ENCODE measurements at places on chromosomes 13 and 19.

GRCh38 chr13:113853518-113854237, 10.2 kb downstream of the GAS6 start:
- DNase-seq, result no peak

- DNase-seq, result peak; percentile 63
Measured at GRCh38 chr19:45999653-46000121, 4.4 kb downstream of the CCDC61 start.

DNA sequence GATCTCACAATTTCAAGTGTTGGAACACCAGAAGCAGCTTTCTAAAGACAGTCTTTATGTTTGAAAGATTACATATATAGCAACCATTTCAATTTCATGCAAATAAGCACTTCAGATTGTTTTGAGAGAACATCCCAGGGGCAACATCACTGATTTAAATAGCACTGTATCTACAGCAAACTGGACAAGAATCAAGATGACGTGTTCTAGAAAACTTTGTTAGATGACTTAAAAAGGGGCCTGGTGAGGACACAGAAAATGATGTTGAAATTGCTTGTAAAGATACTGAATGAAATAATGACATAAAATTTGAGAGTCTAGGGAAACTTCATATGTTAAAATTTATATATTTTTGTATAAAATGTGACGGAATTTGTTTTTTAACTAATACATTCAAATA, 277.1 kb downstream of the KLF12 start:
- no peak for DNase-seq

- peak; percentile 64 for DNase-seq
Measured at GRCh38 chr13:20544201-20544923, 18.7 kb upstream of the CRYL1 start.

GRCh38 chr19:5975388-5975728, 2.6 kb downstream of the RANBP3 start:
- no peak for DNase-seq

GRCh38 chr19:2542341-2543069, 66.6 kb downstream of the GADD45B start:
- peak; percentile 61 for DNase-seq

DNA sequence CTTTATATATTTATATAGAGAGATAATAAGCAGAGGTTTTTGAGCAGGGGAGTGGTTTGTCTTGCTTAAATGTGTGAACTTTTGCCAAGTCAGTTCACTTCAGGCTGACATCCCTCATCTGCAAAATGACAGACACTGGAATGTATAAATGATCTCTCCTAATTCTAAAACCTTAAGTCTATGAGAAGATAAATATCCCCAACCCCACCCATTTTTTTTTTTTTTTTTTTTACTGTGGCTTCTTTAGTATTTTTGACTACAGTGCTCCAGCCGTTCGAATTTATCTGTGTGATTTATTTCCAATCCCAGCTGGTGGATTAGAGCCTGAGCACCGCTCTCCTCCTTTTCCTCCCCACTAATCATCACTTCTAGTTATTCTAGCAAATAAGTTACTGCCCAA, 234.8 kb downstream of the DACH1 start:
- no peak for DNase-seq

DNA sequence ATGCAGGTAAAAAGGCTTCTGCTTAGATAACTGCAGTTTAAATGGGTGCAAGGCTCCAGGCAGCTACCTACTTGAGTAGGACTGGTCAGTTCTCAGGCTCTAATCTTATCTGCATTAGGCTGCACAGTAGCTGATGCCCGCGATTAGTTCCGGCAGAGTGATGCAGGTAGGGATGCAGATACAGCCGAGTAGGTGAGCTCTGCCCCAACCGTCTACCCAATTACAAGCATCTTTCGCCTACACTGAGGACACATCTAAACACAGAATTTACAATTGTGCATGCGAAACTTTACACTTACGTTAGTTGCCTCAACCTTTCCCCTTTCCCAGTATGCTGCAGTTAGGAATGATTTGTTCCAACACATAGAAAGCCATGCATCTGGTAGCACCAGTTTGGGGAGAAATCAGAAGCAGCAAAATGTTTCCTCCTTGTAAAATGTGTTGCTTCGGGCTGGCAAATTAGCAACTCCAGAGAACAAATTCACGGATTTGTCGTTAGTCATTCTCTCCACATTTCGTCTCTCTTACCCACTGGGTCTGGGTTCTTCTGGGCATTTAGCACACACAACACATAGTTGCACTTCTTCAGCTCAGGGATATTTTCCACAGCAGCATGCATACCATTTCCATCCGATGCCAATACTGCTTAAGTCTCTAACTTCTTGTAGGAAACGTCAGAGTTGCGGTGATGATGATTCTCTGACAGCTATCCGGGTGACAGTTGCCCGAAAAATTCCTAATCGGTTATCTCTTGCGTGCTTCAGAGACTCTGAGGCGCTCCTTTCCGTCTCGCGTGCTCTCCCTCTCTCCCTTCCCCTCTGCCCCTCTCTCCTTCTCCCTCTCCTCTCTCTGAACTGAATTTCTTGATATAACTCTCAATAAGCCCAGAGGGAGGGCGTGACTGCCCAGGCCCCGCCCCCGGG, at the start of gene PCDH9:
TSS of gene PCDH9 (minus strand) at position 856 of the 923 bp plus-strand sequence. CDS start 1,896 bp downstream, outside the sequence.
- DNase-seq, result no peak

GRCh38 chr13:66508153-66508909, 721.8 kb downstream of the PCDH9 start:
- DNase-seq, result no peak

DNA sequence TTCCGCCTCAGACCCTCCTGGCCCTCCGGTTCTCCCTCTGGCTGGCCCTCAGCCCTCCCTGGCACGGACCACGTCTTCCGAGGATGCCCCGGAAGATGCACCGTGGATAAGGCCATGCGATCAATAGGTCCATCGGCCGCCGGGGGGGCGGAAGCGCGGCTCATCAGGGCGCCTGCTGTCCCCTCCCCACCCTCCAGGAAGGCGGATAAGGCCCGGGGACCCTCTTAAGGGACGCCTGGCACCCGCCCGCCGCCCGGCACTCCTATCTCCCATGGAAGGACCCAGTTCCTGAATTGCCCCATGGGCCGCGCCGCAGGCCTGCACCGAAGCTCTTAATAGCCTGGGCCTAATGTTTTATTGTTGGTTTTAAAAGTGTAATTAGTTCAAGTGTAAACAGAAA, 46.2 kb upstream of the TCF3 start:
- no peak for DNase-seq

GRCh38 chr13:19864746-19865309, 1.4 kb upstream of the ZMYM5 start:
- DNase-seq, result peak; percentile 84

DNA sequence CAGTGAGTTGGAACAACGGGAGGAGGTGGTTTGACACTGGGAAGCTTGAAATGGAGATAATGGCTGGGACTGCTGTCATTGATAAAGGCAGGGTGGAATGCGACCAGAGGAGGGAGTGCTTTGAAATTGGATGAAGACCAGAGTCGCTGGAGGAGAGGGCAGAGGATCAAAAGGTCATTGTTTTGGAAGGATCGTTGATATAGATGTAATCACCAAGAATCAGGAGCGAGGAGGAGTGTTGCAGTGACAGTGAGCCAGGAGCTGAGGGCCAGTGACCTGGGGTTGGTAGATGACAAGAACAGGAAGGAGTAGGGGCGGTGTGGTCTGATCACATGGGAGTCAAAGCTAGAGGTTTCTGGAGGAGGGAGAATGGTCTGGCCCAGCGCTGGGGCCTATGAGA, 25.3 kb downstream of the TM9SF2 start:
- DNase-seq, result no peak

DNA sequence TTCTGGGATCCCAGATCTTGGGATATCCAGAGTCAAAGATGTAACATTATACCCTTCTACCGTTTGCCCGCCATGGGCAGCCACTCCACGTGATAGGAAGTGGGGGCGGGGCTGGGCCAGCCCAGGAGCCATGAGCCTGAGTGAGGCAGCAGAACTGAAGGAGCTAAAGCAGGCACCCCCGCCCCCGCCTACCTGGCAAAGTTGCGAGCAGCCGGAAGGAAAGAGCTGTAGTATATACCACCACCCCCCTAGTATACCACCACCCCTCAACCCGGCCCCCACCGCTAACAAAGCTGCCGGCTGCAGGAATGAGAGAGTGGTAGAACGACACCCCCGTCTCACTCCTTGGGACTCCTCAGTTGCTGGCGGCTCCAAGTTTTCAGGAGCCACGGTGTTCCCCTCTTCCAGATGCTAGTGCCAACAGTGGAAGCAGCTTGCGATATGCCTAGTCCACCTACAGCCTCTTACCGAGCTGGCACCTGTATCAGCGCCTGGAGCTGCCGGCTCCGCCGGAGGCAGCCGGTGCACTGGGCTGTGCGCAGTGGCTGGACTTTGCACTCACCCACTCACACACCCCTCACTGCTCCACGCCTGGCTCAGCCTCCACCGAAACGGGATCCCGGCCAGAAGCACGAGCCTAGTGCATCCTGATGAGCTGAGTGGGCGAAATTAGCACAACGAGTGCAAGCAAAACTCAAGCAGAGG, 230.7 kb upstream of the PRR20A start:
- no peak for DNase-seq

GRCh38 chr19:51097166-51097738, 11.0 kb downstream of the CTU1 start:
- DNase-seq, result peak; percentile 59

GRCh38 chr19:34818270-34818669, 45.3 kb upstream of the ZNF599 start:
- DNase-seq, result no peak

GRCh38 chr19:1267477-1268225, 1.5 kb upstream of the CIRBP start:
- peak; percentile 55 for DNase-seq

- DNase-seq, result no peak
Measured at GRCh38 chr19:10195199-10195519, 406 bp upstream of the DNMT1 start.

DNA sequence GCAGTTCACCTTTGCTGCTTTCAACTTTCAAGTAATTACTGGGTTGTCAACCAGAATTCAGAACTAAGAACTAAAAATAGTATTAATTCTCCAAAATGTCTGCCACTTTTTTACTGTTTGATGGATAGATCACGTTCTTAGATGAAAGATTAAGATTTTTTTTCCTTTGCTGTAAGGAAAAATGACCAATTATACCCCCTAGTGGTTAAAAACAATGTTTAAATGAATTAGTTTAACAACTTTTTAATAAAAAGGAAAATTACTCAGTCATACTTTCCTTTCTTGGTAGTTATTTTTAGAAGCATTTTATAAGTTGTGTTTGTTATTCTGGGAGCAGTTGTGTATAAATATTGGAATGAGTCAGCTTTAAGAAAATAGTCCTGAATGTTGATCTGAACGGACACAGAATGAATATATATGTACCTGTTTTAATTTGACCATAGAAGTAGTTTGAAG, 4.6 kb downstream of the TM9SF2 start:
- DNase-seq, result peak; percentile 34

DNA sequence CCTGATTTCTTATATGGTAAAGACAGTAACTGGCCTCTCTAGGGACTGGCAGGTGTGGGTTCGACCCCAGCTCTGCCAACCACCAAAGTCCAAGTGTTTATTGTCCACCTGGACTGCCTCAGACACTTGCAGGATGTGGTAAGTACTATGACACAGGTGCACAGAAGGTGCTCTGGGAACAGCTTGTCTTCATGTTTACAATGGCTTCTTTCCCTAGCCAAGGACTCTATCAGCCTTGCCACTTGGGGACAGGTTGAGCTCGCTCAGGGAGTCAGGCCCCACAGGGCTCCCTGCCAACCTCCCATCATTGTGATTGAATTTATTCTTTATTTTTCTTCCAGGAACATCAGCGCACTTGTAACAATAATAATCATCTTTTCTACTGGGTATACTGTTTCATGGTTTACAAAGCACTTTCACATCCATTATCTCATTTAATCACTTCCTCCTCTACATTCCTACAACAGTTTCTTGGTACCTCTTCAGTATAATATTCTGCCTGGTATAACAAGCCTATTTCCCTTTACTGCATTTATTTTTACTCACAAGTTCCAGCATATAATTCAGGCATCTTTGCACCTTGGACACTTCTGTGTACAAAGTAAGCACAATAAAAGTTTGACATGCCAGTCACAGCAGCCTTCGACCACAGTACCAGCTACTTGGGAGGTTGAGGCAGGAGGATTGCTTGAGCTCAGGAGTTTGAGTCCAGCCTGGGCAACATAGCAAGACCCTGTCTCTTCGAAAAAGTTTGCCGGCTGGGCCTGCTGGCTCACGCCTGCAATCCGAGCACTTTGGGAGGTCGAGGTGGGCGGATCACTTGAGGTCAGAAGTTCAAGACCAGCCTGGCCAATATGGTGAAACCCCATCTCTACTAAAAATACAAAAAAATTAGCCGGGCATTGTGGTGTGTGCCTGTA, 24.2 kb upstream of the GATAD2A start:
- no peak for DNase-seq

- DNase-seq, result no peak
Measured at GRCh38 chr19:16367261-16367683, 42.6 kb downstream of the KLF2 start.

- no peak for DNase-seq
Measured at GRCh38 chr13:63149375-63149774, 1733.7 kb upstream of the PCDH20 start.

DNA sequence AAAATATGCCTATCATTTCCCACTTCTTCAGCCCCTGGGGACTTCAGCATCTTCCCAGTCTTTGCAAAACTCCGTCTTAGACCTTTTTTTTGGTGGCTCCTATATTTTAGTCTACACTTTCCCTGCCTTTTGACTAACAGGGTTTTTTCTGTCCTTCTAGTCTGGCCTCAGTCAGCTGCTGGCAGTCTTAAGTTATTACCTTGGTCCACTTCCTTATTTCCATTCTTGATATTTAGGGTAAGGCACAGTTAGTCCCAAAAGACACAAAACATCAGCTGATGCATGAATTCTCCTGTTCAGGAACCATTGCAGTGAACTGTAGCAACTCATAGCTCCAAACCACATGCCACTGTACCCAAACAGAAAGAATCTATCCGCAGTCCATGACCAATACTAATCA, 234.6 kb upstream of the RFC3 start:
- no peak for DNase-seq

DNA sequence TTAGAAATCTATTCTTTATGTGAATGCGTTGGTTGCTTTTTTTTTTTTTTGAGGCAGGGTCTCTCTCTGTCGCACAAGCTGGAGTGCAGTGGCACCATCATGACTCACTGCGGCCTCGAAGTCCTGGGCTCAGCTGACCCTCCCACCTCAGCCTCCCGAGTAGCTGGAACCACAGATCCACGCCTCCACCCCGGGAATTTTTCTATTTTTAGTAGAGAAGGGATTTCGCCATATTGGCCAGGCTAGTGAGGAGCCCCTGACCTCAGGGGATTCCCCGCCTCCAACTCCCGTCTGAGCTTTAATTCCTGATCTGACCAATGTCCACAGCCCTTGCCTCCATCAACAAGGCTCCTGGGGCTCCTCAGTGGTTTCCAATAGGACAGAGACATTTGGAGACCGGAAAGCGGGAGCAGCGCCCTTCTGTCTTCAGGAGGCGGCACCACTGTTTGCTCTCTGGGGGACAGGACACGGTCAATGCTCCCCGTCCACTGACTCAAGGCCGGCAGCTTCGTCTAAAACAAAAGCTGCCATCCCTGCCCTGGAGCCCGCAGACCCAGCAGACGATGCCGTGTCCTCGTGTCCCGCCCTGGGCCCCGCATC, 503 bp downstream of the TUBA3C start:
- DNase-seq, result no peak

GRCh38 chr19:19514215-19514657, 1.1 kb downstream of the TSSK6 start:
- peak; percentile 72 for DNase-seq

GRCh38 chr13:32179708-32180107, 135.5 kb downstream of the ZAR1L start:
- DNase-seq, result no peak

GRCh38 chr13:93344048-93344705, 117.6 kb downstream of the GPC6 start:
- DNase-seq, result no peak

- DNase-seq, result no peak
Measured at GRCh38 chr13:44064357-44064756, 184.7 kb downstream of the LACC1 start.
